ENCODE measurements at places on chromosomes 5 and 9. TPM values are rescaled to one million over a fixed set of nuclear protein-coding genes. Genes with fewer than 3 reads are reported as not detected.
A peak's percentile ranks its signal among the peaks of the same experiment; 100 is the strongest.

RNF130 gene
- 36.5 TPM for polyA plus RNA-seq

ARID3C gene
- not detected for polyA plus RNA-seq

GRCh38 chr9:126704892-126705766, 91.4 kb downstream of the LMX1B start:
- peak; percentile 28 for DNase-seq

CFAP77 gene
- polyA plus RNA-seq: not detected

SYK gene
- polyA plus RNA-seq: 2.5 TPM

GRCh38 chr5:50365426-50366251, 75.4 kb downstream of the EMB start:
- DNase-seq: no peak

CDH9 gene
- polyA plus RNA-seq: not detected

DNA sequence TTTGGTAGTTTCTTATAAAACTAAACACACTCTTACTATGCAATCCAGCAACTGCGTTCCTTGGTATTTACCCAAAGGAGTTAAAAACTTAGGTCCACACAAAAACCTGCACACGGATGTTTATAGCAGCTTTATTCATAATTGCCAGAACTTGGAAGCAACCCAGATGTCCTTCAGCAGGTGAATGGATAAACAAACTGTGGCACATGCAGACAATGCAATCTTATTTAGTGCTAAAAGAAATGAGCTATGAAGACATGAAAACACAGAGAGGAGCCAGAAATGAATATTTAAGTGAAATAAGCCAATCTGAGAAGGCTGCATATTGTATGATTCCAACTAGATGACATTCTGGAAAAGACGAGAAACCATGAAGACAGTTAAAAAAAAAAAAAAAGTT, 10.7 kb downstream of the WNK2 start:
- DNase-seq: no peak

- DNase-seq: no peak
These were observed 63.4 kb downstream of the DENND1A start for GRCh38 chr9:123866497-123866896.

GRCh38 chr5:143350751-143351602, 52.5 kb downstream of the NR3C1 start:
- no peak for DNase-seq

DNA sequence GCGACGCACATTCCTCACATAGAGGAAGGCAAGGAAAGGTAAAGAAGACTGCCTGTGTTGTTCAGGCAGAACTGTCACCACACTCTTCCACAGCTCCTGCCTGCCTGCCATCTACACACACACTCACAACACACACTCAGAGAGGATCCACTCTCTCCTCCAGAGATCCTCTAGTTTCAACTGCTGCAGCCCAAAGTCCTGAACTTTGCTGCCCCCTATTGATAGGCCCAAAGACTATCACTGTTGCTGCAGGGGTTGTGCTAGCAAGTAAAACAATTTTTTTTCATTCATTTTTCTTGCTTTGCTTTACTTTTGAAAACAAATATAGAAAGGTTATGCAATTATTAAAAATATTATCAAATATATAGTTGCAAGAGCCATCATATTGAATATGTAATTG, 5.9 kb upstream of the CFAP90 start:
- DNase-seq: no peak

DNA sequence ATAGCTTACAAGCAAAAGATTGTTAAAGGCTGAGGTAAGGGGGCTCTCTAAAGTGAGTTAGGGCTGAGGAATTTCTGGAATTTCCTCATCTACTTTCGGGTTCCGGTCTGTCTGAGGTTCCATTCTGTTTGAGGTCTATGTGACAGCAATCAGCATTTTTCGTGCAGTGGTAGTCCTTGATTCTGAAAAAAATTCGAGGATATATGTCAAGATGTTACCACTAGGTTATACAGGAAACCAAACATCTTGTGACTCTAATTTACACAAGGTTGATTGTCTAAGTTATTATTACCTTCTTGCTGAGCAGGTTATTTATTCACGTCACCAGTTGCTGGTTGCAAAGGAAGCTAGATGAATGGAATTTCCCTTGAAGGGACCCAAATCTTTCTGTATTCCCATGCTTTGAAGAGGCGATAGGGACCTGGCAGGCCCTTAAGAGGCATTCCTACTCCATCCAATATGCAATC, 35.2 kb downstream of the RLN2 start:
- DNase-seq: no peak

OSMR gene
- polyA plus RNA-seq: 6.2 TPM

MARCHF11 gene
- not detected for polyA plus RNA-seq

GRCh38 chr5:68149189-68149588, 66.4 kb upstream of the PIK3R1 start:
- DNase-seq: no peak

GRCh38 chr9:99221266-99221620, 499 bp downstream of the ALG2 start:
- peak; percentile 5 for DNase-seq

DNA sequence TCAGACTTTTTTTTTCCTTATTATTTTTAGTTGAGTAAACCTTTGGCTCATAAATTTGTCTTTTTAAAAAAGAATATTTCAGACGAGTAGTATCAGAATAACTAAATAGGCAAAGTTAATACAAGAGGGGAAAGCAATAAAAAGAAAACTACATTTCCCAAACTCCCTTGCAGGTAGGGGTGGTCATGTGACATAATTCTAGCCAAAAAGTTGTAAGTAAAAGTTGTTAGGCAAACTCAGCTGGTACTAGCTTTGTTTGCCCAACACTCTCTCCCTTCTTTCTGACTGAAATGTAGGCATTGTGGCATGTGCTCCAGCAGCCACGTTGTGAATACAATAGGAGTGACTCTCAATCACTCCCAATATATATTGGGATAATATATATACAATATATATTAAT, 20.9 kb downstream of the GIN1 start:
- DNase-seq: no peak

DNA sequence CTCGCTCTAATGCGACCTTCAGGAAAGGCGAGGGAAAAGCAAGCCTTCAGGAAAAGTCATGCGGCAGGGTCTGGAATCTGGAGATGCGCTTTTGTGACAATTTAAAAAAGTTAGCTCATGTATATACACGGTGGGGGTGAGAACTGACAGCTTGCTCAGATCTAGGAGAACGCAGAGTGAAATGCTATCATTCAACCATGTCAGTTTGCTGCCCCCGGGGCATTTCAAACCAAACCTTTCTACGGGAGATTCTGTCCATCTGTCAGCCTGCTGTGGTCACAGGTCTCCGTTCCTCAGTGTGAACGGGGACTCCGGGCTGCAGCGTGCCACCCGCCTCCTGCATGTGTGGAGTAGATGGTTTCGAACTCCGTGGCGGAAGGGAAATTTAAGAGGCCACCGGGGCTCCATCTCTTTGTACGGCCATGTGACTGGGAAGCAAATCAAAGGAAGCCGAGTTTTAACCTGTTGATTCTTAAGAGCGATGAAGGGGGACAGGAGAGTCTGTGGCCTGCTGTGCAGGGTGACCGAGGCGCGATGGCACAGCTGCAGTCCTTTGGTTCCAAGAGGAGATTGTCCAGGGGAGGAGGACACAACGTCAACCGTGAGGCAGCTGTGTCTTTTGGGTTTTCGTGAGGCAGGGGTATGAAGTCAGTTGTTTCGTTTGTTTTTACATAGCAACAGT, 45.9 kb downstream of the OTULIN start:
- no peak for DNase-seq

GRCh38 chr9:38067859-38068681, 957 bp downstream of the SHB start:
- no peak for DNase-seq

DNA sequence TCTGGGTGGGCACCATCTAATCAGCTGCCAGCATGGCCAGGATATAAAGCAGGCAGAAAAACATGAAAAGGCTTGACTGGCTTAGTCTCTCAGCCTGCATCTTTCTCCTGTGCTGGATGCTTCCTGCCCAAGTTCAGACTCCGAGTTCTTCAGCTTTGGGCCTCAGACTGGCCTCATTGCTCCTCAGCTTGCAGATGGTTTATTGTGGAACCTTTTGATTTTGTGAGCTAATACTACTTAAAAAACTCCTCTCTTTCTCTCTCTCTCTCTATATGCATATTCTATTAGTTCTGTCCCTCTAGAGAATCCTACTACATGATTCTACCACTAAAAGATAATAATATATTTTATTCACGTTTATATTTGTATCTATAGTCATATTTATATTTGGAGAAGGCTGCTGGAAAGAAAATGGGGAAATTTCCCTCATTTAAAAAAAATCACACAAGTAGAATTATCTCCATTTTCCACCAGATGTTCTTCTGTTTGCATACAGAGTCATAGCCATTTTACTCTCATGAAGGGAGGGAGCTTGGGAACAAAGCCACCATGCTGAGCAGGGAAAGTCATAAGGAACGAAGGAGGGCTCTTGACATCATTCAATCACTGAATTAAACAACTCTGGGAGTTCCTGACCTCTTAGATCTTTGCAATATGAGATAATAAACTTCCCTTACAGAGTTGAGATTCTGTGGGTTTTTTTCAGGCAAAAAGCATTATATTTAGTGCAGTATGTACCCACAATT, 1137.4 kb upstream of the CDH18 start:
- DNase-seq: peak; percentile 1

- peak; percentile 95 for DNase-seq
These were observed 600.4 kb downstream of the EBF1 start for GRCh38 chr5:158499075-158499891.

DNA sequence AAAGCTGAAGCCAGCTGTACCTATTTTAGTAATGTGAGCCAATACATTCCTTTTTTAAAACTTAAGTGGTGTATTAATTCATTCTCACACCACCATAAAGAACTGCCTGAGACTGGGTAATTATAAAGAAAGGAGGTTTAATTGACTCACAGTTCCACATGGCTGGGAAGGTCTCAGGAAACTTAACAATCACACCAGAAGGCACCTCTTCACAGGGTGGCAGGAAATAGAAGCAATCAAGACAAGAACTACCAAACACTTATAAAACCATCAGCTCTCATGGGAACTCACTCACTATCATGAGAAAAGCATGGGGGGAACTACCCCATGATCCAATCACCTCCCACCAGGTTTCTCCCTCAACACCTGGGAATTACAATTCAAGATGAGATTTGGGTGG, 21.0 kb downstream of the ESM1 start:
- DNase-seq: no peak

INSL4 gene
- not detected for polyA plus RNA-seq

GRCh38 chr9:82475584-82476301, 487.2 kb downstream of the SPATA31D1 start:
- DNase-seq: no peak

IFT74 gene
- polyA plus RNA-seq: 12.2 TPM

- no peak for DNase-seq
These were observed 60.0 kb downstream of the SHB start for GRCh38 chr9:38009035-38009501.

DNA sequence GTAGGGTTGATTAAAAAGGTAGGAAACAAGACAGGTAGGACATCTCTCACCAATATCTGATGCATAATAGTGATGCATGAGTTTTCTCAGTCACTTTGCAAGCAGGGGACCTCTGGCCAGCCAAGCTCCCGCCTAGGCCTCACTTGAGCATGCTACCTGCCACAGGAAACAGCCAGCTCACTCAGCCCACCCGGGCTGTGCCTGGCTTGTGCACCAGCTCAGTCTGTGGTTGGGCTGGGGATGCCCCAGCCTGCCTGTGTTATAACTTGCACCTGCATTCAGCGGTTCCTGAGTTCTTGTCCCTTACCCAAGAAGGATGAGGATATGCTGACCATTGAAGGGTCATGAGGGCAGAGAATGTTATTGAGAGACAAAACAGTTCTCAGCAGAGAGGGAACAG, 172.8 kb upstream of the PLCXD3 start:
- DNase-seq: no peak

GRCh38 chr9:106575823-106576222, 287.1 kb upstream of the ZNF462 start:
- DNase-seq: no peak

- DNase-seq: no peak
These were observed 36.3 kb downstream of the CXXC5 start for GRCh38 chr5:139684350-139684880.

GRCh38 chr5:55308254-55308836, 556 bp downstream of the MTREX start:
- DNase-seq: no peak

GRCh38 chr5:77768978-77769377, 7.2 kb downstream of the TBCA start:
- DNase-seq: no peak

- DNase-seq: no peak
These were observed 470 bp downstream of the HBEGF start for GRCh38 chr5:140345919-140346347.

DNA sequence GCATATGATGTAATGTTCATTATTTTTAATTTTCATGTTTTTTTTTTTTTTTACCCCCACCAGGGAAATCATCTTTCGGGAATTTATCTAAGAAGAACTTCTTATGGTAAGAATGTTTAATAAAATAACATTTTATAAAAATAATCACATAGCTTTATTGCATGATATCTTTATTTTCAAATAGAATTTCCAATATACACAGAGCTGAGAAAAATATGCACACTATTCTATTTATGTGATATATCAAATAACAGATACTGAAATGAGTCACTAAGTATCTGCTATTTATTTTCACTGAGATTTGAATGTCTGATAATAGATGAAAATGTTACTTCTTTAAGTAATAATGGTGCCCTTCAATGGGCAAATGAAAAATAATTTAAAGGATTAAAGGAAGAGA, 1217.3 kb downstream of the MAT2B start:
- DNase-seq: no peak

DNA sequence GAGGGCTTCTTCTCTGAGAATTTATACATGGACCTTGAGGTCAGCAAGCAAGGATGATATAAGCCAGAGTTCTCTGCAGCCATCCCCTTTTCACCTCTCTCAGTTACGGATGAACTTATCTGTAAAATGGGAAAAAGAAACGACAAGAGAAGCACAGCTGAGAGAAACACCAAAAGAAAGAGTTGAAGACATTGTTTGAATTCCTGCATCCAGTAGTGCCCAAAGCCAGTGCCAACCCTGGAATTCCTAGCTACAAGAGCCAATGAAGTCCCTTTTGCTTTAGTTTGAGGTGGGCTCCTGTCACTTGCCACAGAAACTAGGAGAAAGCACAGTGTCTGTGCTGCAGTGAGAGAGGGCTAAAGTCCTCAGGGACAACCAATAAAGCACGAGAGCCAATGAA, 6.6 kb upstream of the MOB3B start:
- DNase-seq: no peak

PTGR1 gene
- polyA plus RNA-seq: 39.5 TPM

DNA sequence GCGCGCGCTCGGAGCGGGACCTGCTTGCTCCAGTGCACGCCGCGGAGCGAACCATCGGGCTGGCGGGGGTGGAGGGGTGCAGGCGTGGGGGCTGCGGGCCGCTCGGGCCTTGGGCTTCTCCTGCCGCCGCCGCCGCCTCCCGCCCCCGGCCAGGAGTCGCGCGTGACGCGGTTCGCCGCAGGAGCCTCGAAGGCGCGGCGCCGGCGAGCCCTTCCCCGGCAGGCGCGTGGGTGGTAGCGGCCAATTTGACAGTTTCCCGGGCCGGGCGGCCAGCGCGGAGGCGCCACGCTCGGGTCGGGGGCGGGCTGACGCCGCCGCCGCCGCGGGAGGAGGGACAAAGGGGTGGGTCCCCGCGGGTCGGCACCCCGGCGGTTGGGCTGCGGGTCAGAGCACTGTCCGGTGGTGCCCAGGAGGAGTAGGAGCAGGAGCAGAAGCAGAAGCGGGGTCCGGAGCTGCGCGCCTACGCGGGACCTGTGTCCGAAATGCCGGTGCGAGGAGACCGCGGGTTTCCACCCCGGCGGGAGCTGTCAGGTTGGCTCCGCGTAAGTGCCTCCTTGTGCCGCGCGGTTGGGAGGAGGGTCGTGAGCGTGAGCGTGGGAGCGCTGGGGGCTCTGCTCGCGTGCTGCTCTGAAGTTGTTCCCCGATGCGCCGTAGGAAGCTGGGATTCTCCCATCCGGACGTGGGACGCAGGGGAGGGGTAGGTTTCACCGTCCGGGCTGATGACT, at the start of gene TJP2:
TSS of gene TJP2 (plus strand) at position 387 of the 725 bp plus-strand sequence. CDS start at position 483, 96 bp downstream.
- no peak for DNase-seq

Data from forelimb muscle (tissue), 1 donor.